HCEC 1CT (cell line): ENCODE measurements at places on chromosomes 7 and 10.
A peak's percentile ranks its signal among the peaks of the same experiment; 100 is the strongest.

DNA sequence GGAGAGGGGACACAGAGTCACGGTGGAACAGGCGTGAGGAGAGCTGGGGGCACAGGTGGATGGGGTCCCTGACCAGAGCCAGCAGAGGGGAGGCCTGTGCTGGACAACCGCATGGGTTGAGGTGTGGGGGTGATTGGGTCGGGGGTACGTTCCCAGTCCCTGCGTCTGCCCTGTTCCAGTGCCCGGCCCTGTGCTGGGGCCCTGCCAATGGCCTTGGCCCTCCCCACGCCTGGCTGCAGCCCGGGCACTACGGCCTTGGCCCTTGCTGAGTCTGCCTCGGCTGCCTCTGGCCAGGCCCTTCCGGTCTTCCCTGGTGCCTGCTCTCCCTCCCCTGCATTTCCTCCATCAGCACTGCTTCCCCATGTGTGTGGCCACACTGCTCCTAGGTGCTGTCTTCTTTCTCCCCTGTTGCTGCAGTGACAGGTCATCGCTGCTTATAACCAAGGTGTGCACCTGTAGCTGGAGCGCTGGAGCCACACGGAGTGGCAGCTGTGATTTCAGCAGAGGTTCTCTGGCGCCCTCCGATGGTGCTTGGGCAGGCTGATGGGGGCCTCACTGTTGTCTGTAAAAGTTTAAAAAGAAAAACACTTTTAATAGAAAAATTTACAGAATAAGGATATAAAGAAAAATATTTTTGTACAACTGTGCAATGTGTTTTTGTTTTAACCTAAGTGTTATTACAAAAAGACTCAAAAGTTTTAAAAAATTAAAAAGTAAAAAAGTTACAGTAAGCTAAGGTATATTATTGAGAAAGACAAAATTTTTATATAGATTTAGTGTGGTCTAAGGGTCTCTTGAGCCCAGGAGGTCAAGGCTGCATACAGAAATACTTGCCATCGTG lies 45.2 kb upstream of the BHLHA15 start:
- no peak for DNase-seq

DNA sequence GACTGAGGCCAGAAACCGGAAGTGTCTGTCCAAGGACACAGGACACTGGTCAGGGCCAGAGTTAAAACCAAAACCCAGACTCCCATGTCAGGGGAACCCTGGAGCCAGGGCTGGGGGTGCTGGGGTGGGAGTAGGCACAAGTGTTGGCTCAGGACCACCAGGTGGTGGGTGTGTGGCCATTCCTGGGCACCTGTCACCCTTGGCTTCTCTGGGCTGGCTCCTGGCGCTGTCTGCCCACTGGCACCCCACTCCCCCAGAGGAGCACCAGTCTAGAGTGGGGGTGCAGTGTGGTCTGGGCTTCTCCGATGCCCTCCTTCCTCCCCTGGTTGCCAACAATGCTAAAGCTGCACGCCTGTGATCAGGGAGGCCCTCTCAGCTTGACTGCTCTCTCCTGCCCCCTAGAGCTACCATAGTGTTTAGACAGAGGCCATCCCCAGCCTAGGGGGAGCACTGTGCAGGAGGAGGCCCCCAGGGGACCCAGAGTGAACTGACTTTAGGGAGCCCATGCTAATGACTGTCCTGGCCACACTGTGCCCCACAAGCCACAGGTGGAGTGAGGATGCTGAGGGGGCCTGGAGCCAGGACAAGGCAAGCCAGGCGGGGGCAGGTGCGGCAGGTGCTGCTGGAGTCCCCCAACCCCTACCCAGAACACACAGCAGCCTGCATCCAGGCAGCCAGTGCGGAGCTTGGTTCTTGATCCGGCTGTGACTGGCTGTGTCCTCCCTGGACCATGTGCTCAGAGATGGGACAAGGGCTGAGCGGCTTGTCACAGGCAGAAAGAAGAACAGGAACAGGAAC lies 11.0 kb downstream of the RASGEF1A start:
- no peak for DNase-seq

DNA sequence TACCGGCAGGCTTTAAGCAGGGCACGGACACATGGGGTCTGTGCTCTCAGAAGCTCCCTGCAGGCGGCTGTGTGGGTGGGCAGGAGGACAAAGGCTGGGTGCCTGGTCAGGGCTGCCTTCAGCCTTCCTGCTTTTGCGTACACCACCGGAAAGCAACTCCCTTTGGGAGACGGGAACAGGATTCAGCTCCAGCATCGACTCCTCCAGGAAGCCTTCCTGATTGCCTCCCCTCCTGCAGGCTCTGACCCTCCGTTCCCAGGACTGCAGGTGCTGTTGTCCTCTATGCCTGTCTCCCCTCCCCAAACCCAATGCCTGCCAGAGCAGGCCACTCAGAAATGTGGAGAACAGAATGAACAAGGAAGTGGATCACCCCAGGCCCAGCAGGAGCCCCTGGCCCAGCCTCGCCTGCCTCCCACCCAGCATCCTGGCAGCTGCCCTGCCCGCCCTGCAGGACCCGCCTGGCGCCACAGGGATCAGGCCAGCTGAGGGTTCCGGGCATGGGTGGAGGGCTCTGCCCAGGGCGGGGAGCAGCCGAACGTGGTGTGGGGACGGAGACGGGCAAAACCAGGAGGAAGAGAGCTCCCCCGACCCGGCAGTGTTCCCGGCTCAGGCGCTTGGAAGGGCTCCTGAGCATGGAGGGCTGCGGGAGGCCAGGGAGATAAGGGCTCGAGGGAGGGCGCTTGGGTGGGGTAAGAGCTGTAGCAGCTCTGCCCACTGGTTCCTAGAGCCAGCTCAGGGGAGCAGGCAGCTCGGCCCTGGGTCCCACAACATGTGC lies 6.2 kb upstream of the ELN start:
- DNase-seq, result no peak

GRCh38 chr7:111987115-111987826 lies 218.9 kb downstream of the DOCK4 start:
- DNase-seq, result peak; percentile 73

DNA sequence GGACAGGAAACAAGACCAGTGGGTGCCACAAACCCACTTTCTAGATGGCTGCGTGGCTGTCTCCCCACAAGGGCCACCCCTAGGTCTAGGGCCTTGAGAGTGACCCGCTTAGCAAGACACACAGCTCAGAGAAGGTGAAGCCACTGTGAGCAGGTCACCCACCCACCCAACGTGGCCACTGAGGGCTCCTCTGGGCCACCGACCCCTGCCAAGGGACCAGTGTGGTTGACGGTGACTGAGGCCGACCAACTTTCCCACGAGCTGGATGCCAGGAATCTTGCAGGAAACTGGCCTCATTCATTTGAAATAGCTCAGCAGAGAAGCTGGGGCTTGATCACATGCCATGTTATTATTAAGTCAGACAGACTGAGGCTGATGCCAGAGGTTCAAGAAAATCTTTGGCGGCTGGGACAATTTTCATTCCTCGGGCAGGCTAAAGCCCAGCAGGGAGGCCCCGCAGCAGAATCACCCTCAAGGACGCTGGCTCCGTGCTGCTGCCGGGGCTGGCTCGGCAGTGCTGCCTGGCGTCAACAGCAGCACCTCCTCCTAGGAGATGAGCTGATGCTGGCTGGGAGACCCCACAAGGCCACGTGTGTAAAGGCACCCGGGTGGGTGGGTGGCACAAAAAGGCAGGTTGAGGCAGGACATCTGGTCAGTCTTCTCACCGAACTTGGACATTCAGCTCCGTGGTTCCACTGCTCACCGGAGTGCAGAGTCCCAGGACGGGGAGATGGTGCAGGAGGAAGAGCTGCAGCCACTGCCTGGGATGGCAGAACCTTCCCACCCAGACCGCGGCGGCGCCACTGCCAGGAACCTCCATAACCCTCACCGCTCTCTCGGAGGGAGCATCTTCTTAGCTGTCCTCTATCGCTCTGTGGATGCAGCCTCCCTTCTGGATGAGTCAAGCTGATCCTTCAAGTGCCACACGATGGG lies 57.8 kb downstream of the ZRANB1 start:
- no peak for DNase-seq

- DNase-seq, result no peak
Observed at GRCh38 chr10:34175121-34175520, 640.0 kb downstream of the PARD3 start.

GRCh38 chr10:126013489-126014281 lies 117.3 kb downstream of the FANK1 start:
- DNase-seq, result peak; percentile 87

- no peak for DNase-seq
Observed at GRCh38 chr7:153934629-153935028, 117.6 kb upstream of the DPP6 start.

DNA sequence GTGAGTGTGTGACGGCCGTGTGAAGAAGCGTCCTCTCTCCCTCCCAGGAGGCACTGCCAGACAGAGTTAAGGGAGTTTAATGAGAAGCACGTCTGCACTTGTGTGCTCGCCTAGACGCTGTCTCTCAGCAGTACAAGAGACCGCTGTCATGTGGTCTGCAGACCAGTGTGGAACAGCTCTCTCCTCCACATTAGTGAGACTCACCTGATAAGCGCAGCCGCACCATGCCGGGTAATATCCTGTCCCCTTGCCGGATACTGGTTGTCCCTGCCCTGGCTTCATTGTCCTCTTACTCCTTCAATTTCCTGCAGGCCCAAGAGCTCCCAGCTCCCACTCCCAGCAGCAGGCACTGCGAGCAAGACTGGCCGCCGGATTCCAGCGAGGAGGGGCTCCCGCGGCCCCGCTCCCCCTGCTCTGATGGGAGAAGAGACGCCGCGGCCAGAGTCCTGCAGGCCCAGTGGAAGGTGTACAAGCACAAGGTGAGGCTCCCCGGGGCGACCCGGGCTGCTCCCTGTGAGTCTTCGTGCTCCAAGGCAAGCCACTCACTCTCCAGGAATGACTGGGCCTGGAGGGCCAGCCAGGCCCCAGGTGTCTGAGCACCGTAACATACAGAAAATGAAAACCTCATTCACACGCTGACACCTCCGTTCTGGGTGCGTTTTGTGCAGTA lies 33.5 kb upstream of the TTYH3 start:
- DNase-seq, result no peak

GRCh38 chr10:5464546-5464945 lies 34.8 kb downstream of the CALML5 start:
- no peak for DNase-seq

- DNase-seq, result no peak
Observed at GRCh38 chr7:25314731-25315267, 86.5 kb upstream of the NPVF start.

DNA sequence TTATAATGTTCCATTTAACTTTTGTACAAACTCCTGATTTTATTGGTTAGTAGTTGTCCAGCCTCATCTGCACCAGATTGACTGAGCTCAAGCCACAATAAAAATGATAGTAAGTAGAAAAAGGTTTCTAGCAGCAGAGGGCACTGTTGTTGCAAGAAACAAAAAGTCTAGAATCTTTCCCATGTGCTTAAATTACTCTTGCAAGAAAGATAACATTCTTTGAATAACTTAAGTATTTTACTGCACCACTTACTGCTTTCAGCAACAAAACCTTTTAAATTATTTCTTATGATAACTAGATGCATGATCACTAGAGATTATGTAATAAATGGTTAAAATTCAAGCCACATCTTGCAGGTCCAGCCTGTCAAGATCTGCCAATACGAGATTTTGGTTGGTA lies 27.0 kb downstream of the LMOD2 start:
- peak; percentile 69 for DNase-seq
